CD4-positive, alpha-beta T cell treated with Interleukin-1 beta for 1 hour (primary cell): ENCODE measurements at places on chromosomes 3 and 15.
A peak's percentile ranks its signal among the peaks of the same experiment; 100 is the strongest.

DNA sequence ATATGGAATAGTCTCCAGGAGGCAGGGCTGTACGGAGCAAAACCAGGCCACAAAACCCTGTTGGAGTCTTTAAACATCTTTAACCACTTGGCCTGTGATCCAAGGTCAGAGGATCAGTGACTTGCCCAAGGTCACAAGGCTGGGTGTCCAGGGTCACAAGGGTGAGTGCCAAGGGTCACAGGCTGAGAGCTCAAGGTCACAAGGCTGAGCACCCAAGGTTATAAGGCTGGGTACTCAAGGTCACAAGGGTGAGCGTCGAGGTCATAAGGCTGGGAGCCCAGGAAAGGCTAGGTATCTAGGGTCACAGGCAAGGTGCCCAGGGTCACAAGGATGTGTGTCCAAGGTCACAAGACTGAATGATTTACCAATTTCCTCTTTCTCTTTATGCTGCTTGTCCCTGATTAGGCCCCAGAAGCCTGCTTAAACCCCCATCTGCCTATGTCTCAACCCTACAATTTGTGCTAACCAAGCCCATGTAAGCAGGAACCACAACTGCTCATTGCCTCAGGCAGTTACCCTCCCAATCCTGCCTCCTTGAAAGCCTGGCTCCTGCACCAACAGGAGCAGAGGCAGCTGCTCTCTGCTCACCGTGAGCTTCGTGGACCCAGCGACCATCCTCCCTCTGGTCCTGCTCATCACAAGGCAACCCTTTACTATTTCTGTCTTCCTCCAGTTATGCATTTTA, 51.5 kb downstream of the MGLL start:
- DNase-seq, result no peak

DNA sequence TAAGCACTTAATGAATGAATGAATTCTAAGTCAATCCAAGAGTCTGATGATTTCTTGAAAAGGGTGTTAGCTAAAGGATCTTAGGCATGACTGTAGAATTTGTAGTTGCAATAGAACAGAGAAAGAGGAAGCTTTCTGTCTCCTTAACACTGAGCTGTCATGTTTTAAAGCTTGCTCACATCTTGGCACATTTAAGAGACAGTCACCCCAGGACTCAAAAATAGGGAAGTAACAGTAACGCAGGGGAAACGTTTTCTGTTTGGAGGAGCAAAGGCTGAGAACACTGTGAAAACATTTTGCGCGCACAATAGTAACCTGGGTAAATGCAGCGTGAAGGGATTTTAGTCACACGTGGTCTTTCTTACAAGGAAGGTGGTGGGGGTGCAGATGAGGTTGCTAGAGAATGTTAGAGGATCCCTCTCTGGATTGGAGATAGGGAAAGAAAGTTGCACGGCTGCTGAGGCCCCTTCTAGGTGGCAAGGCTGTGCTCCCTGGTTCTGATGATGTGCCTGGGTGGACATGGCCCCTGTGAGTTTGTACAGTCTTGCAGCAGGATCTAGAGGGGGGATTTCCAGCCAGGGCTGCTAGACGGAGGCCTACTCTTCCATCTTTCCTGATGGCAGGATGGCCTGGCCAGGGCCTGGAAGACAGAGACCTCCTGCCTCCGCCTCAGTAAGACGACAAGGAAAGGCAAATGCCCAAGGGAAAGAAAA, 12.0 kb downstream of the STARD5 start:
- DNase-seq, result no peak

- DNase-seq, result peak; percentile 91
Measured at GRCh38 chr15:63600616-63601025, 3.4 kb downstream of the FBXL22 start.

GRCh38 chr15:97961067-97961954, 808 bp downstream of the ARRDC4 start:
- peak; percentile 5 for DNase-seq

DNA sequence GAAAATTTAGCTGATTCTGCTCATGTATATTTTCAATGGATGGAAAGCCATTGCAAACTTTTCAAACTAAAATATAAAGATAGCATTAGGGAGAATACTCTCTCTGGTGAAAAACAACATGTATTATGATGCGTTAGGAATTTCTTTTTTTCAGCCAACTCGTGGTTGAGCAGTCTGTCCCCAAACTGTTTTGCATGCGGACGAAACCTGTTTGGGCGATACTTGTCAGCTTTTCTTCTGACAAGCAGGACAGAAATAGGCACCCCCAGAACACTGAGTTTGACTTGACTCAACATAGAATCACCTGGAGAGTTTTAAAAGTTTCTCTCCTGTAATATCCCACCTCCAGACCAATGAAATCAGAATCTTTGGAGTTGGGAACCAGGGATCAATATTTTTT, 417.5 kb upstream of the TPRG1 start:
- DNase-seq, result no peak

DNA sequence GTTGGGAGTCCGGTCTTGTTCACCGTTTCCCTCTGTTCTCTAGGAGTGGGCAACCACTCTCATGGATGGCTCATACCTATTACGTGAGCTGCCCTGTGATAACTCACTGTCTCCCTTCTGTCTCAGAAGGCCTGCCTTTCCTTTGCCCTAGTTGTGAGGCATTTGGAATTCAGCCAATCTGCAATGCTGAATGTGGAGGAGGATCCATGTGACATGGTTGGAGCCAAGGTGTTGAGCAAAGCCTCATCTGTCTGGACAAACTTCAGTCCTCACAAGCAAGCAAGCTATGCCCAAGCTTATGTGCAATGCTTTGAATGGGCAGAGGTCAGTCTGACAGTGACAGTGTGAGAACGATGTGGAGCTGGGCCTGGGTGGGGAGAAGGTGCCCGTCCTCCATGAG, 37.8 kb upstream of the ATP10A start:
- DNase-seq, result no peak

DNA sequence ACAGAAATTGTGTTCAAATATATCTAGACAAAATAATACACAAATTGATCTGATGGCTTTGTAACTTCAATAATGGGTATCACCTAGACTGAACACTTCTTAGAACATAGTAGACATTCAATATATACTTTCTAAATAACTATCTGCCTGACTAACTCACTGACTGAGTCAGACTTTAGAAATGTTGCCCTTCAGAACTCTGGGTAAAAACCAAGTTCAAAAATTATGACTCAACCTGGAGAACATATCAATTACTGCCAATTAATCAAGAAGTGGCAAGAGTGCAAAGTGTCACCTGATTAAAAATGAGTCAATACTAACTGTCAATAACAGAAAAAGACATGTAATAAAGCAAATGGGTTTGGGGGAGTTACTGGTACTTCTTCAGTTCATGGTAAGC, 144.6 kb upstream of the TMCO5A start:
- DNase-seq, result no peak

GRCh38 chr15:78455749-78456148, 17.7 kb downstream of the IREB2 start:
- DNase-seq, result no peak

GRCh38 chr3:171640520-171641412, 169.5 kb downstream of the PLD1 start:
- DNase-seq, result no peak

- no peak for DNase-seq
Measured at GRCh38 chr15:93042211-93042610, 46.8 kb downstream of the RGMA start.

GRCh38 chr3:152225201-152225600, 43.5 kb upstream of the MBNL1 start:
- DNase-seq, result no peak

DNA sequence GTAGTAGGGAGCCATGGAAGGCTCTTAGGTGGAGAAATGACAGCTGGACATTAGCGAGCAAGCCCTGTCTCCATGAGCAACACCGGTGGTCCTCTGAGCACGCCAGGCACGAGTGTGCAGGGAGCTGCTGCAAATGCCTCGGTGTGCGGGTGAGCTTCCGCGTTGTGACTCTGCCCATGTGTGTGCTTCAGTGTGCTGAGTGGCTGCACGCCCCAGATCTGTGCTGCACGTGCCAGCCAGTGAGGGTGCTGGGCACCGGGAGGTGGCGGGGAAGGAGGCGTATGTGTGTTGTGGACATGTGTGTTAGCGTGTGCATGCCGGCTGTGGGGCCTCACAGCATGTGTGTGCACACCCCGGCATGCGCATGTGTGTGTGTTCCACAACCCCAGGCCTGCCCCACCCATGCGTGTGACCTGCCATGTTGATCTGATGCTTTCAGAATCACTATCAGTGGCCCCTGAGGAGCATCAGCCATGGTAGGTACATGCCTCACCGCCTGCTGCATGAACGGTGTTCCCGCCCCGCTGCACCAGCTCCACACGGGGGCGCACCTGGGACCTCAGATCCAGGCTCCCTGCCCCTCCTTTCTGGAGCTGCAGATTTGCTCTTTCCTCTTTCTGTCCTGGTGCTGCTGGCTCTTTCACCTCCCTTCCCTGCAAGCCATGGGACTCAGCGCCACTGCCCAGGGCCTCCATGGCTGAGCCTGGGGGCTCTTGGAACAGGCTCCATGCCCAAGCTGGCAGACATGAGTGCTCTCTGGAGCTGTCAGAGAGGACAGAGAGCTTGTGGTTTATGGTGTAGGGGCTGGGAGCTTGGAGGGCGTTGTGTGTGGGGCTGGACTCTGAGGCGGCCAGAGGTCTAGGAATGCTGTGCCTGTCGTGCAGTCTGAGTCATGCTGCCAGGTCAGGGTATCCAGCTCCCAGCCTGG, 169.4 kb downstream of the TBC1D2B start:
- DNase-seq, result no peak

GRCh38 chr3:82001276-82001923, 240.0 kb upstream of the GBE1 start:
- DNase-seq, result no peak

- no peak for DNase-seq
Measured at GRCh38 chr3:156382458-156383346, 172.2 kb downstream of the SSR3 start.

DNA sequence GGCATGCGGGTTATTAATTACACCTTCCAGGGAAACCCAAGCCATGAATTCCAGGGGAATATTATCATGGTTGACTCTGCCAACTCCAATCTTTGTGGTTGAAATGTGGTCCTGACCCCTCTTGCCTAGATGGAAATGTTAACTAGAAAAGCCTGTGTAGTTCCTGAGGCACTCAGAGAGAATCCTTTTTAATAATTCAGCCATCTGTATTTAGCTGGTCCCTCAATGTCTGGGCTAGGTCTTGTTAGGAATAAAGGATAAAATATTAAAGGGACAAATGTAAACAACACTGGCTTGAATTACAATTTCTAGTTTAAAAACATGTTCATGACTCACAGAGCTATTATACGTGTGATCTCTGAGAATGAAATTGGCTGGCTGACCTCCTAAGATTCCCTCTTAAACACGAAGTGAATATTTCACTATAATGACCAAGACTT, 435.2 kb upstream of the SUCLG2 start:
- no peak for DNase-seq

DNA sequence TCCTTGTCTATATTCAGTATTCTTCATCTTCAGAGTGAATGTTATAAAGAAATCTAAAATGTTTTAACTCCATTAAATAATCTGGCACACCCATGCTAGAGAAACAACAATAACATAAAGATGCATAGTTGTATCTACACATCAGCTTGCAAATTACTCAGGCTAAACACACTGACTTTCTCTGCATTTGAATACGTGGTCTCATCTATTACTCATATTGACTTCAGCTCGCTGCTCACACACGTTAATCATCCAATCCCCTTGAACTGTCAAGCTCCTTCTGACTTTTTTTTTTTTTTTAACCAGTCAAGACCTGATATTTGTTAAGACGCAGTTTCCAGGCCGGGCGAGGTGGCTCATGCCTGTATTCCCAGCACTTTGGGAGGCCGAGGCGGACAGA, 1137.3 kb upstream of the CADM2 start:
- no peak for DNase-seq

- DNase-seq, result no peak
Measured at GRCh38 chr15:70461017-70461416, 302.3 kb downstream of the UACA start.

DNA sequence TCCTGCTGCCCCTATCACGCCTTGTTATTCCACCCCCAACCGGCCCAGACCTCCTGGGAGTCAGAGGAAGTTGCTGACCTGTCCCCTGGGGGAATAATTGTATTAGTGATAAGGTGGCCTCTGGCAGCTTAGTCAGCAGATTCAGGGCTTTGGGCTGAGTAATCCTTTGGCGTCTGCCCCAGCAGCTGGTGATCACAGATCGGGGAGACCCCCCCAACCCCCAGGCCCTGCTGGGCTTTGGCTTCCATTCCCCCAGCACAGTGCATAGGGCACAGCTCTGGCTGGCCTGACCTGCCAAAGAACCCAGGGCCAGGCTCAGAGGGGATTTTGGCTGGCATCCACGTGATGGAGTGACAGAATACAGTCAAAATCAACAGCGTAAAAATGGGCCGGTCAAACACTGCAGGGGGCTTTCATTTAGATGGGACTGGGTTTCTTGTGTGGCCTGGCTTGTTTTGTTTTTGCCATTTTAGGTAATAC, 3.9 kb upstream of the NR2E3 start:
- DNase-seq, result no peak

DNA sequence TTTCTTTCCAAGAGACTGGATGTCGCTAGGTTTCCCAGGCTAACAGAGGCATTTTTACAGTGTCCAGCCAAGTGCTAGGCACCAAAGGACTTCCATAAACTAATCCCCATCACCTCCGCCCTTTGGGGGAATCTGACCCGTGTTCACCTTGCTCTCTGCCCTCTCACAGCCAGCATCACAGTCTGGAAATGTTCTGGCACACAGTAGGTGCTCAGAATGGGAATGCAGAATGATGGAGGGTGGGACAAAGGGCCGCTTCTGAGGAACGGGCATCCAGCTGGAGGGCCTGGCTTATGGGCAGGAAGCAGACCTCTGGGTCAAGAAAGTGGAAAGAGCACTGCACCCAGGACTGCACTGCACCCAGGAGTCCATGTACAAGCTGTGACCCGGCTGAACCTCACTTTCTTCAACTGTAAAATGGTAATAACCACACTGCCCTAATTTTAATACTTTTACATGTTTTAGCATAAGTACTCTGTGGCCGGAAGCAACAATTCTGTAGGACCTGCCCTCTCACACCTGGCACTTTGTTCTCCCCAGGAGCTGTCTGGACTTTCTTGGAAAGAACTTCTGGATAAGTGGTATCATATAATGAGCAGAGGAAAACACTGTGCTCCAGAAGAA, 901 bp upstream of the NMB start:
- no peak for DNase-seq

GRCh38 chr15:80697075-80697685, 2.1 kb downstream of the ABHD17C start:
- DNase-seq, result no peak

DNA sequence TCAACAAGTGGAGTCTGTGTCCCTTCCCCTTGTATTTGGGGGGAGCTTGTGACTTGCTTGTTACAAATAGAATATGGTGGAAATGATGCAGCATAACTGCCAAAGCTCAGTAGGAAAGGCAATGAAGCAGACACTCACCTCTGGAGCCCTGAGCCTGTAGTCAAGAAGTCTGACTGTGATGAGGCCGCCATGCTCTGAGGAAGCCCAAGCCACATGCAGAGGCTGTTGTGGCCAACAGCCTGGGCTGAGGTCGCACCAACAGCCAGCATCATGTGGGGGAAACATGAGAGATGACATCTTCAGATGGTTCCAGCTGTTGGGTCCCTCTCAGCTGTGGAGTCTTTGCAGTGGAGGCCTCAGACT, 161.4 kb downstream of the CHSY1 start:
- no peak for DNase-seq
